ENCODE measurements at places on chromosomes 13 and 19.

DNA sequence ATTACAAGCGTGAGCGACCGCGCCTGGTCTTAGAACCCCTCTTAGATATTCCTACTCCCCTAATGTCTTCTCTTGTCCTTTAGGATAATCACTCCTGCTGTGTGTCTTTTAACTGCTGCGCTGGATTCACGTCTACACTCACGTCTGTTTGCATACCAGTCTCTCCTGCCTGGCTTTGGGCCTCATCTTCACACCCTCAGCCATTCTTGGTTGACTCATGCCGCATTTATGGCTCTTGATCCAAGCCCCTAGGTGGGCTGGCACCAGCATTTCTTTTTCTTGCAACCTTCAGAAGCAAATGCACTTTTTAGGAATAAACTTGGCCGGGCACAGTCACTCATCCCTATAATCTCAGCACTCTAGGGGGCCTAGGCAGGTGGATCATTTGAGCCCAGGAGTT, 22.7 kb downstream of the MYO9B start:
- no peak for DNase-seq

- DNase-seq = no peak
These were observed 13.0 kb downstream of the NTN5 start for GRCh38 chr19:48659768-48660167.

DNA sequence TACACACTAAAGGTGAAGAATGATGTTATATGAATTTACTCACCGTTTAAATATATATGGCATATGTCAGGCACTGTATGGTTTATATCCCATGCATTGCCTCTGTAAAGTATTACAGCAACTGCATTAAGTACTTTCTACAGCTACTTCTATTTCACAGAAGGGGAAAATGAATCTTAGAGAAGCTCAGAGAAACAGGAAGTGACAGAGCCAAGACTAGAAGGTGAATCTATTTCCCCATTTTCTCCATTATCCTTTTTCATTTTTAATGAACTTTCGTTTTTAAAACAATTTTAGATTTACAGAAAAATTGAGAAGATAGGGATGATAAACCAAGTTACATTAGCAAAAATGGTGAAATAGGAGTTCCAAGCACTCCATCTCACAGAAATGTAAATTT, 863.3 kb downstream of the UQCRFS1 start:
- DNase-seq = no peak

- DNase-seq = no peak
These were observed 779.5 kb downstream of the GPC5 start for GRCh38 chr13:92177966-92178365.

DNA sequence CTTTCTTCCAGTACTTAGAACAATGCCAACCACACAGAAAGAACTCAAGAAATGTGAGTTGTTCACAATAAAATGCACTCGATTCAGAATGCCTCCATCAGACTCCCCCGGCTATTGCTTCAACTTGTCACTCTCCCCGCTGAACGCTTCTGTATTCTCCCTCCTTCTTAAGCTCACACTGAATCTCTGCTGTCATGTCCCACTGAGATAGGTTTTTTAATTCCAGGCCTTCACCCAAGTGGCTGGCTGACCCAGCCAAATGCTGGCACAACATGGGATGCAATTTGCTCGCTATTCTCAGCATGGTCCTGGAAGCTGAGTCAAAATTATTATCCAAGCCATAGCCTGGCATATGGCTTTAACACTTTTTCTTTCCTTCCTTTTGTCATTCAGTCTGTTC, 76.8 kb upstream of the SERP2 start:
- DNase-seq = no peak
